ENCODE measurements at places on chromosomes 6 and 20.

GRCh38 chr6:80566361-80566760 lies 459.9 kb downstream of the BCKDHB start:
- no peak for DNase-seq

GRCh38 chr6:78598966-78599365 lies 268.4 kb upstream of the IRAK1BP1 start:
- DNase-seq = no peak

DNA sequence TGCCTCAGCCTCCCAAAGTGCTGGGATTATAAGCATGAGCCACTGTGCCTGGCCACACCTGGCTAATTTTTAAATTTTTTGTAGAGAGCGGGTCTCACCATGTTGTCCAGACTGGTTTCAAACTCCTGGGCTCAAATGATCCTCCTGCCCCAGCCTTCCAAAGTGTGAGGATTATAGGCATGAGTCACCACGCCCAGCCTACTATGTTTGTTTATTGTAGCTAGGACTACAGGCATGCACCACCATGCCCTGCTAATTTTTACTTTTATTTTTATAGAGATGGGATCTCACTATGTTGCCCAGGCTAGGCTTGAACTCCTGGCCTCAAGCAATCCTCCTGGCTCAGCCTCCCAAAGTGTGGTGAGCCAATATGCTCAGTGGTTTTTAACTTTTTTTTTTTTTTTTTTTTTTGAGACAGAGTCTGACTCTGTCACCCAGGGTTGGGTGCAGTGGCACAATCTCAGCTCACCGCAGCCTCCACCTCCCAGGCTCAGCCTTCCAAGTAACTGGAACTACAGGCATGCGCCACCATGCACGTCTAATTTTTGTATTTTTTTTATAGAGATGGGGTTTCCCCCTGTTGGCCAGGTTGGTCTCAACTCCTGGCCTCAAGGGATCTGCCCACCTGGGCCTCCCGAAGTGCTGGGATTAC lies 12.0 kb upstream of the DDX43 start:
- no peak for DNase-seq

- DNase-seq = no peak
Measured at GRCh38 chr6:16592223-16592911, 168.9 kb downstream of the ATXN1 start.

GRCh38 chr6:128241216-128241615 lies 279.2 kb downstream of the PTPRK start:
- no peak for DNase-seq

- DNase-seq = no peak
Measured at GRCh38 chr6:129269076-129269475, 386.1 kb downstream of the LAMA2 start.

DNA sequence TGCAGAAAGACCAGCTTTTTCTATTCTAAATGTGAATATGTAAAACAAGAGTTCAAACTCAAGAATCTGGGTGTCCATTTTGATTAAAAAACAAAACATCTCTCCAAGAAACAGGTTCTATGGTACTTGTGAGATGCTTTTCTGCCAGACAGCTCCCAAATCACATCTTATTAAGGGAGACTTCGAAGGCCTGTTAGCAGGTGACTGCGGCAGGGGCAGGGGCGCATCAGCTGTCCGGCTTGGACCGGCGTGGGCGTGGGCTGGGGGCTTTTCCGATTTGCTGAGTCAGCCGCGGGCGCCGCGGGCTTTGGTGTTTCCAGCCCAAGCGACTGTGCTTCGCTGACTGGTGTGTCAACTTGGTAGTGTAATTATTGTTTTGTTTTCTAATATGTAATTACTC lies 32.6 kb downstream of the TFAP2A start:
- no peak for DNase-seq

DNA sequence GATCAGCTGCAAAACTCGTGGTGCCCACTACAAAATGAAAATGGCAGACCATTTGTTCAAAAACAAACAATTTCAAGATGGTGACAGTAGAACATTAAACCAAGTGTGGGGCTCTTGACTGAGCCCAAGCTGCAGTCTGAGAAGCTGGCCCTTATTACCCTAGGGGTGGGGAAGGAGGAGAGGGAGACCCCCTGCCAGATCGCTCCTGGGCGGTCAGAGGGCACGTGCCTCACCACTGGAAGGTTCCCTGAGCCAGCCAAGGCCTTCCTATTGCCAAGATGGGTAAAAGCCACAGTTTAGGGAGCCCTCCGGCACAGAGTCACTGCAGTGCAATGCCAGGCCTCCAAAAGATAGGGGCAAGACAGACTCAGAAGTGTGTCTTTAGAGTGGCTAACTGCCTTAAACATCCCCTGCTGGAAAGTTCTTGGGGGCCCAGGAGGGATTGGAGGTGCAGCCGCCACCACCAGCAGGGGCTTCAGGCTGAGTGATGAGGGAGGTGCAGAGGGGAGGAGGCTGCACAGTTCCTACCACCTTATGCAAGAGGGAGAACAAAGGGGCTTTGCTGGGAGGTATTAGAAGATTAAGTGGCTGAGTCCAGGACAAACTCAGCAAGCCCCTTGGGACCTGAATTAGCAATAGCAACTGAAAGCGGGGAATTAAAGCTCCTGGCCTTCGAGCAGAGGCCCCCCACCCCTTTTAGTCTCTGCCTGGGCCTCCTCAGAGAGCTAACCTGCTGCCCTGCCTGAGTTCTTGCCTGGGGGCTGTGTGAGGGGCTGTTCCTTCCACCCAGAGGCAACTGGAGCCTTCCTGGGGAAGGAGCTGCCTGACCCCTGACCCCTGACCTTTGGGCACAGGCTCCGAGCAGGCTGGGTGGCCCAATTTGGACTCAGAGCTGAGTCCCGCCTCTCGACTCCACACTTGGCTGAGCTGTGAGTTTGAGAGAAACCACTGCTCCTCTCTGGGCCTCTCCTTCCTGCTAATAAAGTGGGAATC lies 88.4 kb downstream of the VEGFA start:
- DNase-seq = no peak

DNA sequence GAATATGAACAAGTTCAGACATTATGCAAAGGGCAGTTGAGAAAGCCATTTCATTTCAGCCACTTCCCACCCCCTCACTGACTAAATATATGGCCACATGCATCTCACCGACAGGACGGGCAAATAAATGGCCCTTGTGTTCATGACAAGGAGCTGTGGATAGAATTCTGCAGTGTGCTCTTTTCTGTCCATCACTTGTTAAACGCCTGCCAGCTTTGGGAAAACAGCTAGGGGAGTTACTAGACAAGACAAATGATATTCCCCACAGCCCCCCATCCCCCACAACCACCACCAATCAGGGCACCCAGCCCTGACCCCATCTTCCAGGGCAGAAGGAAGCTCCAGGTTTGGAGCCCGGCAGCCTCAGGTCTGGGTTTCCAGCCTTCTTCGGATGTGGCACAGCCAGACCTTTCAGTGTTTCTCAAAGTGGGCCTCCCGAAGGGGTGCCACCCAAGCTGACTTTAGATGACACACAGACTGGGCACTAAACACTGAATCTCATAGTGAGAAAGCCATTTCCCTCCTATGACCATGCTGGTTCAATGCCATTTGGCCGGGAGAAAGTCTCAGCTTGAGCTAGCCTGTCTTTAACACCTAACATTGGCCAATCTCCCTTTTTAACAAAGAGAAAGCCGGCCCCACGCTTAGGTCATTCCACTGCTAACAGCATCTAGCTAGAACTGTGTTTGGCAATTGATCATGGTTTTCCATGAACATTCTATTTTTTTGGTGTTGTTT lies 4.0 kb upstream of the RIPOR3 start:
- DNase-seq = no peak

GRCh38 chr6:12507636-12508035 lies 208.9 kb upstream of the PHACTR1 start:
- no peak for DNase-seq

DNA sequence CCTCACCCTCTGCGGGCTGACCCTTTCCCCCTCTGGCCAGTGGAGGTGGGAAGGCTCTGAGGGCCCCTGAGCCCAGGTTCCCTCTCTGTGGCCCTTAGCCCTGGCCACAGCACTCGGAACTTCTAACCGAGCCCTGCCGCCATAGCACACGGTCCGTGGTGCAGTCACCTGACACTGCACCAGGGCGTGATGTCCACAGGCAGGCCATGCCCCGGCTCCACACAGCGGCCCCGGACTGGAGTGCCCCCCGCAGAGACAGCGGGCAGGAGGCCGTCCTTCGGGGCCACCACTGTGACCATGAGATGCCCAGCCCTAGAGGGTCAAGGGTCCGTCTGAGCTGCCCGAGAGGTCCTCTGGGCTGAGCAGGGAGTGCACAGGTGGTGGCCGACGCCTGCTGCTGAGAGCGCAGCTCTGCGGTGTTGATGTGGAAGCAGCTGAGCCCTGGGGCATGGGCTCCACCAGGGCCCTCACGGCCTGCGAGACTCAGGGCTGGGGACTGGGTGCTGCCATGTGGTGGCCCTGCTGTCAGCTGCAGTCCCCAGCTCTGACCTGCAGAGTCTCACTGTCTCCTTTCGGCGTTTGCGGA lies 11.2 kb upstream of the BHLHE23 start:
- DNase-seq = no peak

DNA sequence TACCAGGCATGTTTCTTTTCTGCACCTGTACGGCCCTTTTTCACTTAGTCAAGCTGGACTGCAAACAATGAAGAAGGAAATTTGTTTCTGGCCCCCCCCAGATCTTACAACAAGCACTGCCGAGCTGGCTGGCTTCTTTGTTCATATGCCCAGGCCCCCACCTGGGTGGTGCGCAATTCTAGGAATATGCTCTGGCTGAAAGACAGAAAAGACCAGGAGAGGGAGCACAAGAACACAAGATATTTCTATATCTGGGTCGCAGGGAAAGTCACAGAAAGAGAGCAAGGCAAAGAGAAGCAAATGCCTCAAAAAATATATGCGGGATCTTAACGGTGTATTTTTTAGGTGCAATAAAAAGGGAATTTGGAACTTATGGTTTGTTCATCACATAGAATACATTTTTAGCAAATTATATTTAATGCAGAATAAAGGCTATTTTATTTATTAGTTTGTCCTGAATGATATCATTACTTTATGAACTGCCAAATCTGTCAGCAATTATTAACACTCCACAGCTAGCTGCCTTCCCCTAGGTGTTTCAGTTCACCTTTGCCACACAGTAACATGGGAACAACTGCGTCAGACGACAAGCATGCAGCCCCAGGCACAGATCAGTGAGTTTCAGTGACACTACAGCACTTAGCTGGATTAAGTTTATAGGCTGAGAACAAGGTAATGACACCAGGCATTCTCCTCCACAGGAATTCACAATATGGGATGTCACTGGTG lies 76.5 kb downstream of the GJA10 start:
- no peak for DNase-seq

GRCh38 chr6:148846778-148847761 lies 100.2 kb downstream of the UST start:
- DNase-seq = no peak

DNA sequence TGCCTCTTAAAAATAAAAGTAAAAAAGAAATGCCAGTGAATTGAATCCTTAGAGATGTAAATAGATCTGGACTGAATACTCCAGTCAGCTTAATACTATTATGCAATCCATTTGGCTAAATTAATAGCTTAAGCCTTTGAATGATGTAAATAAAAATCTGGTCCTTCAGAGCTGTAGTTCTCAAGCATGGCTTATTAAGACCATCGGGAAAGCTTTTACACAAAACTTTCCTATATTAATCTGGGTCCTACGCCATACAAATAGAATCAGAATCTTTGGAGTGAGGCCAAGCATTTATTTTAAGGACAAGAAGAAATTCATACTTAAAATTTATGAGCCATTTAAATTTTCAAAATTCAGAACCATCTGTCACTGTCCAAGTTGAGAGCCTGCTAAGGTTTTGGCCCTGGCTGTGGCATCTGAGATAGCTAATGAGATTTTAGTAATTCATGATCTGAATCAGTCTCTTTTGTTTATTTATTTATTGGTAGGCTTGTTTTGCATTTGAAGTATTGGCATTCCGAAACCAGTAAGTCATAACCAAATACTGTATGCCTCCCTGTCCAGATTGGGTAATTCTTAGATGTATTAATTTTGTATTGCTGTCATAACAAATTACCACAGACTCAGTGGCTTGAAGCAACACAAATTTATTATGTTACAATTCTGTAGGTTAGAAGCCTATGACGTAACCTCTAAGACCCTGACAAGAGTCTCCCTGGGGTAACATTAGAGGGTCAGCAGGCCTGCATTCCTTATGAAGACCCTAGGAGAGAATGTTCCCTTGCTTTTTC lies 228.1 kb upstream of the RAB32 start:
- DNase-seq = no peak

GRCh38 chr6:91142154-91142553 lies 555.3 kb upstream of the MAP3K7 start:
- no peak for DNase-seq

GRCh38 chr6:16482702-16483314 lies 244.4 kb downstream of the GMPR start:
- DNase-seq = no peak

DNA sequence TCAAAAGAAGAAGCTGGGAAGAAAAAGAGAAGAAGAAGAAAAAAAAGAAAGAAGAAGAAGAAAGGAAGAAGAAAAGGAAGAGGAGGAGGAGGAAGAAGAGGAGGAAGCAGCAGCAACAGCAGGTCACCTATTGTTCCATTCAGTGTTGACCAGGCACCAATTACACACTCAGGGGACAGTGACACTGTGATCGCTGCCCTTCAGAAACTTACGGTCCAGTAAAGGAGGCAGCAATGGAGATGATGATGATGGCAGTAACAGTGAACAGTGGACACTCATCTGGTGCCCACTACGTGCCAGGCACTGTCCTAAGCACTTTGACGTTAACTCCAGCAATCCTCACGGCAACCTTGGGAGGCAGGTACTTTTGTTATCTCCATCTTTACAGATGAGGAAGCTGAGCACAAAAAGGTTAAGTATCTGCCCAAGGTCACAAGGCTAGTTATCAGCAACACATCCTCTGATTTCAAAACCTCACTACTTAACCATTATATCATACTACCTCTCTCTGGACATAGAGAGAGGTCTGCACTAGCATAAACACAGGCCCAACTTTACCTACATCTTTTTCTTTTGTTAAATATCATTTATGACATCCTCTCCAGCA lies 83.2 kb downstream of the SLC22A23 start:
- no peak for DNase-seq

GRCh38 chr6:34090935-34091334 lies 55.0 kb downstream of the GRM4 start:
- no peak for DNase-seq

GRCh38 chr6:156334966-156335365 lies 442.2 kb upstream of the ARID1B start:
- no peak for DNase-seq

DNA sequence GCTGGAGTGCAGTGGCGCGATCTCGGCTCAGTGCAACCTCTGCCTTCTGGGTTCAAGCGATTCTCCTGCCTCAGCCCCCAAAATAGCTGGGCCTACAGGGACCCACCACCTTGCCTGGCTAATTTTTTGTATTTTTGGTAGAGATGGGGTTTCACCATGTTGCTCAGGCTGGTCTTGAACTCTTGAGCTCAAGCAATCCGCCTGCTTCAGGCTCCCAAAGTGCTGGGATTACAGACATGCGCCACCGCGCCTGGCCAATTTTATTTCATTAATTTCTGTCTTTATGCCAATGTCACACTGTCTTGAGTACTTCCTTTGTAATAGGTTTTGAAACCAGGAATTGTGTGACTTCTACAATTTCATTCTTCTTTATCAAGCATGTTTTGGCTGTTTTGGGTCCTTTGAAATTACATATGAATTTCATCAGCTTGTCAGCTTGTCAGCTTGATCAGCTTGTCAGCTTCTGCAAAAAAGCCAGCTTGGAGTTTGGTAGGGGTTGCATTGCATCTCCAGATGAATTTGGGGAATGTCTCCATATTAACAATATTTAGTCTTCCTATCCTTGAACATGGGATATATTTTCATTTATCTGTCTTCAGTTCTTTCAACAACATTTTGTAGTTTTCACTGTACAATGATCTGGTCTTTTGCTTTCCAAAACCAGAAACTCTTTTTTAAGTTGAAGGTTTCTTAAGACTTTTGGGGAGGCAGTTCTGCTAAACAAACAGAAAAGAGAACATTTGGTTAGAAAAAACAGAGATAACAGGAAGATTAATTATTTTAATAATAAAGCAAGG lies 20.8 kb downstream of the ZFAND3 start:
- no peak for DNase-seq
